ENCODE measurements at places on chromosomes 1 and 21. TPM values are rescaled to one million over a fixed set of nuclear protein-coding genes. Genes with fewer than 3 reads are reported as not detected.

- H3K4me3 ChIP-seq = no peak overlapping the region
- H3K4me1 ChIP-seq = peaks cover 2% of the 10 kb centered on the region
- no peaks in the 10 kb centered on the region for H3K36me3 ChIP-seq
- H3K27ac ChIP-seq = no peak overlapping the region
- H3K27me3 ChIP-seq = no peaks in the 10 kb centered on the region
Observed at GRCh38 chr1:40633931-40634376, 31.5 kb downstream of the RIMS3 start.

DNA sequence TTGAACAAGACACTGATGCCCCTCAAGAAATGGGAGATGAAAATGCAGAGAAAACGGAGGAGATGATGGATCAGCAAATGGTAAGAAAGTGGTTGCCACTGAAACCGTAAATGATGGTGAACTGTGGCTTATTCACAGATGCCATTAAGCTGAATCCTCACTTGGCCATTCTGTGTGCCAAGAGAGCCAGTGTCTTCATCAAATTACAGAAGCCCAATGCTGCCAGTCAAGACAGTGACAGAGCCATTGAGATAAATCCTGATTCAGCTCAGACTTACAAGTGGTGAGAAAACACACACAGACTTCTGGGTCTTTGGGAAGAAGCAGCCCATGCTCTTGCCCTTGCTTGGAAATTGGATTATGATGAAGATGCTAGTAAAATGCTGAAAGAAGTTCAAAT is 52.5 kb downstream of the NBPF6 start:
- H3K27me3 ChIP-seq = peaks cover 4% of the 10 kb centered on the region
- no peak overlapping the region for H3K27ac ChIP-seq
- H3K4me3 ChIP-seq = no peak overlapping the region
- DNase-seq = no peak
- H3K36me3 ChIP-seq = no peaks in the 10 kb centered on the region

- H3K27ac ChIP-seq = no peak overlapping the region
- no peak overlapping the region for H3K4me3 ChIP-seq
- no peaks in the 10 kb centered on the region for H3K27me3 ChIP-seq
Observed at GRCh38 chr1:234885601-234886000, 243.0 kb downstream of the TOMM20 start.

DNA sequence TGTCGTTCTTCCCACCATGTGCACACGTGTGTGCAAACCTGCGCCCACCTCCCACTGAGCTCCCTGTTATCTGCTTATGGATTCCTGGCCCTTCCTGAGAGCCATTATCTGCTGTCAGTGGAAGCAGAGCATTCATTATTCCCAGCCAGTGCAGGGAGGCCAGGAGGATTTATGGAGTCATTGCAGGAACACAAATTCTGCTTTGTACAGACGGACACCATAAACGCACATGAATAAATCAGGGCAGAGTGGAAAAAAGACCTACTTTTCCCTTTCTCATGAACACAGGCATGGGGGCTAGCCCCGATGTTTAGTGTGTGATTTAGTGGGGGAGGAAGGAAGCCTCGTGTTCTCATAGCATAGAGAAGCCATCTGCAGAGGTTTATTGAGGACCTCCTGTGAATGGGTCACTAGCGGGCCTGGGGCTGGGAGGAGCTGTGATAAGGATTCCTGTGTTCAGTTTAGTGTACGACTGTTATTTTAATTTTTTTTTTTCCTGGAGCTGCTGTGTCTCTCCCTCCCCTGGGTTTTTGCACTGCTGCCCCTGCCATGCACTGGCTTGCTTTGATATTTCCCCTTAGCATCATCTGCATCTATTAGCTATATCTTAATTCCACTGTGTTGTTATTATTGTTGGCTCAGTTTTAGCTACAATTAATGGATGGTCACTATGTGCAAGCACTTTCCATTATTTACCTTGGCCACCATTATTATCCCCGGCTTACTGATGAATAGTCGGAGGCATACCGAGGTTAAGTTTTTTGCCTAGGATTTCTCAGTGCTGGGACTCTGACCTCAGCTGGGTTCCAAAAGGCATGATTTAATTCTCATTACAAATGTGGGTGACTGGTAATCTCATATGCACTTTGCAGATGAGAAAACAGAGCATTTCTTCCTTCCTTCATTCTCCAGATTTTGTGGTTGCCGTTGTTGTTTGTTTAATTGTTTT is 33.0 kb downstream of the HUNK start:
- H3K4me1 ChIP-seq = peaks cover 54% of the 10 kb centered on the region
- no peaks in the 10 kb centered on the region for H3K36me3 ChIP-seq
- no peak for DNase-seq
- no peaks in the 10 kb centered on the region for H3K27me3 ChIP-seq

DNA sequence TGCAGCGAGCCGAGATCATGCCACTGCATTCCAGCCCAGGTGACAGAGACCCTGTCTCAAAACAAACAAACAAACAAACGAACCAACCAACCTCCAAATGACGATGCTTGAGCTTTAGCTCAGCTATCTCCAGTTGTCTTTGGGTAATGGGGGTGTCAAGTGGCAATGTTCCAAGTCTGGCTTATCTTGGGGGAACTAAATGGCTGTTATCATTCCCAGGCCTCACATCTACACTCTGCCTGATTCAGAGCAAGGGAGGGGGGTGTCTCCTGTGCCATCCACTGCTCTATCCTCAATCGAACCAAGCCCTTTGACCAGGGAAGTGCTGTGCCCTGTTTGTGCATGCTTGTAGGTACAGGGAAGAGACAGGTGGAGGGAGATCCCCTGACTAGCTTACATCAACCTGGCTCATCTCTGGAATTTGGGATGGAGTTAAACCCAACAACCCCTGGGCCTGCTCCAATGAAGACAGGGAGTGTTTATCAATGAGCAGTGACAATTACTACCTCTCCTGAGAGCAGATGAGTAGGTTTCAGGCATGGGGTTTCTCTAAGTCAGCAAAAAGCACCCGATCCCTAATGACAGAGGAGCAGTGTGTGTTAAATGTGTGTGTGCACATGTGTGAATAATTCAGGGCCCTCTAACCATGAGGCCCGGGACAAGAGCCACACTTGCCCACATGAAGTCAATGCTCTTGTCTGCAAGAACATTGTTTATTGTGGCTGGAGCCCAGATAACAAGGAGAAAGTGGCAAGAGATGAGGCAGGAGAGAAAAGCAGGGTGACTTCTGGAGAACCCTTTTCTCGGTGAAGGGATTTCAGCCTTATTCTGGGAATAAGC is 20.3 kb upstream of the IL6R start:
- no peaks in the 10 kb centered on the region for H3K36me3 ChIP-seq

- H3K36me3 ChIP-seq = peaks cover 94% of the 10 kb centered on the region
- H3K27me3 ChIP-seq = no peaks in the 10 kb centered on the region
- peak; percentile 59 for DNase-seq
- H3K4me3 ChIP-seq = no peak overlapping the region
- H3K4me1 ChIP-seq = peaks cover 16% of the 10 kb centered on the region
- no peak overlapping the region for H3K27ac ChIP-seq
Observed at GRCh38 chr1:17606826-17607440, 67.4 kb downstream of the ARHGEF10L start.

CD247 gene
- 7.4 TPM for polyA plus RNA-seq

LENEP gene
- 0.33 TPM for polyA plus RNA-seq

F5 gene
- polyA plus RNA-seq = 0.30 TPM

- no peak overlapping the region for H3K4me3 ChIP-seq
- H3K27me3 ChIP-seq = no peaks in the 10 kb centered on the region
- no peaks in the 10 kb centered on the region for H3K36me3 ChIP-seq
- no peak overlapping the region for H3K27ac ChIP-seq
- peaks cover 3% of the 10 kb centered on the region for H3K4me1 ChIP-seq
Observed at GRCh38 chr1:226825746-226826100, 44.7 kb upstream of the PSEN2 start.

GRCh38 chr21:35925497-35925896 is 134.8 kb downstream of the SETD4 start:
- peak; percentile 32 for DNase-seq
- no peaks in the 10 kb centered on the region for H3K36me3 ChIP-seq
- no peak overlapping the region for H3K4me3 ChIP-seq

DNA sequence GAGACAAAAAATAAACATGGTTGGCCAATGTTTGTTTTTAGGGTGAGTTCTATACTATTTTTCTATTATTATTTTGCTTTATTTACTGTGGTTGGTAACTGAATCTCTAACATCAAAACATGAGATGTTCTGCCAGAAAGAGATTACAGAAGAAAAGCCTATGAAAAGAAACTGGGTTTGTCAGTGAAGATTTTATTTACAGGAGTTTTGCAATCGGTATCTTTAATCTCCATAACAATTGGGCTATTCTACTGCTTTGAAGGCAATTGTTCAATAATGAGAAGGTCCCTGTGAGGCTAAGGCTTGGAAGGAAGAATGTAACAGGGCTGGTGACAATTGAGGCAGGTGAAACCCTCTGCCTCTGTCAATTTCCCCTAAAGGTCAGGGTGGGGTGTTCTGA is 155.5 kb downstream of the CLIC6 start:
- no peaks in the 10 kb centered on the region for H3K27me3 ChIP-seq
- peaks cover 13% of the 10 kb centered on the region for H3K4me1 ChIP-seq
- H3K27ac ChIP-seq = no peak overlapping the region
- H3K36me3 ChIP-seq = peaks cover 9% of the 10 kb centered on the region

DNA sequence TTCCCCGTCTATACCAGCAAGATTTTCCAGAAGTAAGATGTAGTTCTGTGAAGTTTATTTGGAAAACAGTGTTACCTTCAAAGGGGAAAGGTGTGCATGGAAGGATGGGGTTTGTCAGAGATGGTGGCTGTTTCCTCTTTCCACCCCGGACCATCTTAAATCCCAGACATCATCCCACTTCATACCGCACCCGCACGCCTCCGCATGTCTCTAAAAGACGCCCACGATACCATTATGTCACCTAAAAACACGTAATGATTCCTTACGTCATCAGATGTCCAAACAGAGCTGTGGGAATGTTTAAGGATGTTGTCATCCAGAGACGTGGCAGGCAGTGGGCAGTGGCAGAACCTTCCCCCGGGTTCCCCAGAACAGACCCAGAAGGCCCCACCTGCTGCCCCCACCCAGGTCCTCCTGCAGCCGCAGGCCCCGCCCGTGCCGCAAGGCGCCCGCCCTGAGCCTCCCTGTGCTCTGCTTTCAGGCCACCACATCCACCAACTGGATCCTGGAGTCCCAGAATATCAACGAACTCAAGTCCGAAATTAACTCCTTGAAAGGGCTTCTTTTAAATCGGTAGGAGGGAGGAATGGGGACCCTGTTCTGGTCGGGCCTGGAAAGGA is 152.2 kb downstream of the PEX14 start:
- no peak overlapping the region for H3K27ac ChIP-seq
- H3K4me1 ChIP-seq = no peaks in the 10 kb centered on the region
- H3K36me3 ChIP-seq = peaks cover 77% of the 10 kb centered on the region
- no peak overlapping the region for H3K4me3 ChIP-seq
- DNase-seq = no peak

DNA sequence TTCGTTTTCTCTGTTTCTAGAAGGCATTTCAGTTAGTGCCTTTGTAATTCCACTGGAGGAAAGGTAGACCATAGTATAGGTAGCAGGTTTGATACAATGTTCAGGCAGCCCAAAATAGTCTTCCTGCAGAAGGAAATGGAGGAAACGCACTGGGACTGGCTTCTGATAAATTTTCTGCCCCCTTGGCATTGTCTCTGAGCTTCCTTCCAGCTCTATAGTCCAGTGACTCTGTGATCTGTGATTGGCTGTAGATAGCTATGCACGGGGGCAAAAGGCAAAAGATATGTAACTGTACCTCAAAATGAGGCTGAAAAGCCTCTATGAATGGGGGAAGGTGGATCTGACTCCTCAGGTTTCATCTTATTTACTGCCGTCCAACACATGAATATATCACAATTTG is 5.8 kb upstream of the MAGOH start:
- H3K4me1 ChIP-seq = peaks cover 6% of the 10 kb centered on the region
- no peaks in the 10 kb centered on the region for H3K27me3 ChIP-seq
- no peak overlapping the region for H3K27ac ChIP-seq

- H3K27ac ChIP-seq = no peak overlapping the region
- H3K27me3 ChIP-seq = peaks cover 24% of the 10 kb centered on the region
- no peaks in the 10 kb centered on the region for H3K36me3 ChIP-seq
- no peaks in the 10 kb centered on the region for H3K4me1 ChIP-seq
- DNase-seq = no peak
- H3K4me3 ChIP-seq = no peak overlapping the region
Observed at GRCh38 chr1:41399145-41399795, 38.0 kb downstream of the FOXO6 start.

DNA sequence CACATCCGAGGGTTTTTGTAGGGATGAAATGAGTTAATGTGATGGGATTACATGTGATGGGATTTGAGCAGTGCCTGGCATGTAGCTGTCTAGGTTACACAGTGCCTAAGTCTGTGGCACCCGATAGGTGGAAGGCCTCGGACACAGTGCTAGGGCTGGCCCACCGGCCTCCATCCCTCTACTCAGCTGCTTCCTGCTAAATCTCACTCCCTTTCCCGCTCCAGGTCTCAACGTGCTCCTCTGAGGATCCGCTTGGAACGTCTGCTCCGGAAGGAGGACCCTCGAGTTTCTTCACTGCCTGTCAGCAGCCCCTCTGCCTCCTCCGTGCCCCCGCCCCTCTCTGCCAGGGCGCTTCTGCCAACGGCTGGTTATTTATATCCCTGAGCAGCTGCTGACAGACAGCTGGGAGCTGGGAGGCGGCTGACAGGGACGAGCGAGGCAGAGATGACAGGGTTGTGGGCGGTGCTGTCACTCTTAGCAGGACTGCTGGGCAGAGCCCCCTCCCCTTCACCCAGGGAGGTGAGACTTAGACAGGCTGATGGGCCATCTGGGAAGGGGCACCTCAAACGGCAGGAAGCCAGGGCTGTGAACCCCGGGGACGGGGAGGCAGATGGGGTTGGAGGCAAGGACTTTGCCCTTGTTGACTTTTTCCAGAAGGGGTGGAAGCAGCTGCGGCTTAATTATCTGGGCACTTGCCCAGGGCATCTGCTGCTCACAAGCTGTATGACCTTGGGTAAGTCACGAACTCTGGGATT is 26.6 kb upstream of the LRRN2 start:
- H3K4me3 ChIP-seq = no peak overlapping the region
- peak overlapping the region; percentile 43 for H3K27ac ChIP-seq
- H3K36me3 ChIP-seq = no peaks in the 10 kb centered on the region
- H3K4me1 ChIP-seq = peaks cover 21% of the 10 kb centered on the region
- DNase-seq = peak; percentile 35

DNA sequence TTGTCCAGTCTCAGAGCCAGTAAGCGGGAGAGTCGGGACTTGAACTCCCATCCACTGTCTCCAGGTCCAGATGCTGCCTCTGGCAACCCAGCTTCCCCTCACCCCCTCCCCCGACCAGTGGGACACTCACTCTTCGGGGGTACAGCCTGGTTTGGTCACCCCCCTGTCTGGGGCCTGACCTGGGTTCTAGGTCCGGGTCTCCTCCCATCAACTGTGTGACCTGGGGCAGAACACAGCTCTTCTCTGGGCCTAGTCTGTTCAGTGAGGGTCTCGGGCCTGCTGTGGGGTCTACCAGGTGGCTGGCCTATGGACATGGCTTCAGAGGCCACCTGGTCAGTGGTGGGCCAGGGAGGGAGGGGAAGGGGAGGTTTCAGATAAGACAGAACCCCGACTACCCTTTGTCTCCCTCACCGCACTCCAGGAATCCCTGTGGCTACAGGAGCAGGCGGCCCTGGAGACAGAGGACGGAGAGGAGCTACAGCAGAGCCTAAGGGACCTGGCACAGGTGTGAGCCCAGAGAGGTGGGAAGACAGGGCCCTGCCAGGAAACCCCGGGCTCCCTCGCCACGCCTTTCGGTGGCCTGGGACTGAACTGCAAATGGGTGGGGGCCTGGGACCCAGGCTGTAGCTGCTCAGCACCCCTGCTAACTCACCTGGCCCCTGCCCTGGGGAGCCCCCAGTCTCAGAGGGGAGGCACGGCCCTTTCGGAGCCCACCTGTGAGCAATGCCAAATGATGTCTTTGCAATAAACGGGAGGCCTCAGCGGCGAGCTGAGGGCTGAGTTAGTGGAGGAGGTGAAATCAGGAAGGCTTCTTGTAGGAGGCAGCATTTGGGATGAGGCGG is 4.1 kb upstream of the NBPF3 start:
- H3K27ac ChIP-seq = no peak overlapping the region
- no peak overlapping the region for H3K4me3 ChIP-seq
- H3K36me3 ChIP-seq = no peaks in the 10 kb centered on the region
- H3K27me3 ChIP-seq = peaks cover 8% of the 10 kb centered on the region

All from large intestine (tissue), 12 donors.